NCI-H446 (cell line): ENCODE measurements at places on chromosomes 6 and 20.

DNA sequence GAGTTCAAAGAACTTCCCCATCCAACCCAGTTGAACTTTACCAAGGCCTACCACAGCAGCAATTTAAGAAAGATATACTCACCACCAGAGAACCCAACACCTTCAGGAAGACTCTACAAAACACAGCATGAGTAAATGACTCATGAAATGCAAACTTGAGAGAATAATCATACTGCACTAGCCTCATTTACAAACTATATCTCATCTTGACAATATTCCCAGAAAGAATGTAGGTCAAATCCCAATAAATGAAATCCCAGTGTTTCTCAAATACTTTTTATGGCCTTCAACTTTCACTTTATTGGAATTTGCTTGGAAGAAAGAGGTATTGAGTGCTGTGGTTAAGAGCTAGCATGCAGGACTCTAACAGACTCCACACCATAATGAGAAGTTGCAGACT is 60.0 kb downstream of the FYN start:
- no peak for DNase-seq

- peak; percentile 11 for DNase-seq
Measured at GRCh38 chr6:17525637-17526036, 74.5 kb upstream of the FAM8A1 start.

- DNase-seq = no peak
Measured at GRCh38 chr6:28003661-28004060, 46.6 kb downstream of the OR2B6 start.

- no peak for DNase-seq
Measured at GRCh38 chr20:50838322-50838625, 43.4 kb downstream of the BCAS4 start.

DNA sequence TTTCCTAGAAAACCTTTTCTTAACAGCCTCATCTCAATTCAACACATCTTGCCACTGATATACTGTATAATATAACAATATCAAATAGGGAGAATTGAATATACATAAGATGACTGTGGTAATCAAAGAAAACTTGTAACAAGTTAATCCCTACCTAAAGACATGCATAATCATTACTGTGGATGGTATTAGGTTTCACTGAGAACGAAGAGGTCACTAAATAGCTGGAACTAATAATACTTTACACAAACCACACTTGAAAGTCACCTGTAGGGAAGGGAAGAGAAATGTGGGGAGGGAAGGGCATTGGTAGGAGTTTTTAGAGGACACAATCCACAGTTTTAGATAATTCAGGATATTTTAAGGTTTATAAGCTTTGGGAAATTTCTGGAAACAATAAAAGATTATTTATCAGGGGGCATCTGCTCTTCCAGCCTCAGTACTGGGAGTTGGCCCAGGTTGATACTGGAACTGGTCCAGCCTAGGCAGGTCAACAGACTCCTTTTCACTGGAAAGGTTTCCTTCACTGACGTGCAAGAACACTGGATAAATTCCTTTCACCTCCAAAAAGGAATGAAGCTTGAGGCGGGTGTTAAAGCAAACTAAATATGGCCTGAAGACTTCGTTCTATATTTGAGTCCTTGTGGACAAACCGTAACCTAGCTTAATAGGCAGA is 44.0 kb downstream of the MAP7 start:
- DNase-seq = no peak

- DNase-seq = no peak
Measured at GRCh38 chr6:40937491-40937890, 101.5 kb downstream of the UNC5CL start.

DNA sequence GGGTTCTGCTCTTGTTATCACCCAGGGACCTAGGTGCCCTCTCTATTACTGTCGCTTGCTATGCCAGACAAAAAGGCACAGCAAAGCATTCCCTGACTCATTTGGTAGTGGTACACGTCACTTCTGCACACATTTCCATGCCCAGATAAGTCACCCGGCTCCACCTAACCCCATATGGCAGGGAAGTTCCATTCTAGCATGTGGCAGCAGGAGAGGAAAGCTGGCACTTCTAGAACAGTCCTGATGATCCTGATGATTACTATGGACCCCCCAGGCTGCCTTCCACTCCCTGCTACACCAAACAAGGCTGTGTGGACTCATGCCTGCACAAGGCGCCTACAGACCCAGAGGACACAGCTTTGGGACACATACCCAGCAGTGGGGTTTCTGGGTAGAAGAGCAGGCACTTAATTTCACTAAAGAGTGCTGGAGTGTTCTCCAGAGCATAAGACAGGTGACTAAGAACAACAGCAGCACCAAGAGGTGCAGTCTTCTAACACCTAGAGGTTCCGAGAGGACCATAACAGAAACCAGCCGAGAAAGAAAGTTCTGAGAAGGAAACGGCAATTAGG is 53.5 kb upstream of the NELFCD start:
- no peak for DNase-seq

DNA sequence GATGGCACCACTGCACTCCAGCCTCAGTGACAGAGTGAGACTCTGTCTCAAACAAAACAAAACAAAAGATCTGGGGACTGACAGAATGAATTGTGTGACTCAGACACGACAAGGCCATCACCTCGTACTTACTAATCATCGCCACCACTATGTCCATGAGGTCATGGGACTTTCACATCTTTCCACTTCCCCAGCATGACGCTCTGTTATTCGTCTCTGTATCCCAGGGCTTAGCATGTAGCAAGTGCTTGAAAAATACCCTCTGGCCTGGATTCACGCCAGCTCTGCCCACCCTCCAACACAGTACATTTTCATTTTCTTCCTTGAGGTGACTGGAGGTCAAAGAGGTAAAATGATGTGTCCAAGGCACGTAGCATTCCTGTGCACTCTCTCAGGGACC is 27.8 kb downstream of the FGD2 start:
- no peak for DNase-seq

- DNase-seq = peak; percentile 38
Measured at GRCh38 chr20:33490023-33490933, at the start of gene CBFA2T2. CBFA2T2 (plus strand) TSS chr20:33490096; CDS start chr20:33490268, 172 bp downstream.

DNA sequence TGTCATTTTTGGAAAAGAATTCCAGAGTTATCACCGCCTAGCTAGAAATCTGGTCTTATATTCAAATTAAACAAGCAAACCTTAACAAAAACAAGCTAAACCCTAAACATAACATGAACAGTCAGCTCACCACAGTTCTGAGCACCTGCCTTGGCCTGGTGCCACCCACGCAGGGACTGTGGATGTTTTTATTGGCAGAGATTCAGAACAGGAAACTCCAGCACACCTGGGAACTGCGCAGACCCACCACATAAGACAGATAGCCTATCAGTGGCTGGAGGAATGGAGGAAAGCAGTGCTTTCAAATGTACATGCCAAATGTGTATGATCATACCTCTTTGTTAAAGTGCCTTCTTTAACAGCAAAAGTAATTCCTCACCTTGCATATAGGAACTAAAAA is 8.9 kb downstream of the SLC16A10 start:
- no peak for DNase-seq

DNA sequence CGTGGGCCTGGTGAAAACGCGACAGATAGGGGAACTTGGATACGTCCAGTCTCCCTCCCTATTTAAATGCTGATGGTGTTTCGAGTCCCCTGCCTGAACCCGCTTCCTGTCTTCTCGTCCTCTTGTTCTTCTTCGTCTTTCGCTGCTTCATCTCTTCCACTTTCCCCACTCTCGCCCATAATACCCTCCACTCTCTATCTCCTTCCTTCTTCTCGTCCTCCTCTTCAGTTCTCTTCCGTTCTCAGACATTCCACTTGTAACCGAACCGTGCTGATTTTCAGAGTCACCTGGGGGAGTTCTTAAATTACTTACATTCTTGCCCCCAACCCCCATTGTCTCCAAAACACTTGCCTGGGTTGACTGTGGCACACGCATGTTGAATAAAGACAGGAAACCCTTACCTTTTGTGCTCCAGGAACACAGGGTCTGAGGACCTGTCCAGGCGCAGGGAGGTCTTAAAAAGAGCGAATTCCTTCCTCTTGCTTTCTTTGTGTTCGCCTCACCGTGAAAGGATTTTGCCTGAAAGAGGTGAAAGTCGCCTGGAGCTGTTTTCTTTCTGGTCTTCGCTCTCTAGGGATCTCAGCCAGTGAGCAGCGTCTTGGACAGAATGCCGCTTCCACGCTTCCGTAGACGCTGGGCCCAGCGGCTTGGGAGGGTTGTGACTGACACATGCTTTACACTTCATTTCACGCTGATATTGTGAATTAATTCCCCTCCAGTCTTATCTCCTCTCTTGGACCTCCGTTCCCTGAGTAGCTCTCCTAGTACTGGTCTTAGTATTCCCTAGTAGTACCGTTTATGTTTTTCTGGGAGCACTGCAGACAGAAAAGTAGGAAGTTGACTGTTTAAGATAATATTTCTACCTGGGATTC is 184.0 kb downstream of the GPX5 start:
- DNase-seq = no peak

DNA sequence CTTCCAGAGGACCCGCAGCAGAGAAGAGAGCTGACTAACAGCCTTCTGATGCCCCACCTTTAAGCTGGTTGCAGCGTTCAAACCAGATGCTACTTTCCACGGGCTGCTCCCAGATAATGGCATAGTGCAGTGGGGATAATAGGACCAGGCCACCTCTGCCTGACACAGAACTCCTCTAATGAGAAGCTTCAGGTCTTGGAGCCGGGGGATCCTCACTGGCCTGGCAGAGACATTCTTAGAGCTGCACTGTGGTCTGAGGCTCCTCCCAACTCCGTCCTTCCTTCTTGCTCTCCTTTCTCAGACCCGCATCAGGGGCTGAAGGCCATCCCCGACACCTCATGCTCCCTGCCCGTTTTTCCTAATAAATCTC is 206.6 kb upstream of the MARCKS start:
- no peak for DNase-seq

DNA sequence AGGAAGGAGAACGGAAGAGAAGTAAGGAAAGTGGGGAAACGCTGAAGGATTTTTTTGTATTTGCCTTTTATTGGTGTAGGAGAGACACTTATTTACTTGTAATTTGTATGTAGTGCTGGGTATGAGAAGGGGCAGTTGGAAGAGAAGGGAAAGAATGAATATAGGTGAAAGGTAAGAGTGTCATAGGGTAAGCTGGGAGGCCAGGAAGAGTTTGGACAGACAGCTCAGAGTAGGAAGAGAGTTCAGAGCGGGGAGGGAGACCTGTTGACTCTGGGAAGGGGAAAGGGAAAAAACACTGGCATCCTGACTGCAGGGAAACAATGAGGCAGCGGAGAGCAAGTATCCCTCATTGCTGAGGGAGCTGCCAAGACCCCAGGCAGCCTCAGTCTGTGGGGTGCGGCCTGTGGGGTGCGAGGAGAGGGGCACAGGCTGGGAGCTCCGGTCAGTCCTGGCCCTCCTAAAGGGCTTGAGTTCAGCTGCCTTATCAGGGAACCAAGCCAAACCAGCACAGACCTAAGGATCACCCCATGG is 3.1 kb downstream of the TRAF3IP2 start:
- no peak for DNase-seq

DNA sequence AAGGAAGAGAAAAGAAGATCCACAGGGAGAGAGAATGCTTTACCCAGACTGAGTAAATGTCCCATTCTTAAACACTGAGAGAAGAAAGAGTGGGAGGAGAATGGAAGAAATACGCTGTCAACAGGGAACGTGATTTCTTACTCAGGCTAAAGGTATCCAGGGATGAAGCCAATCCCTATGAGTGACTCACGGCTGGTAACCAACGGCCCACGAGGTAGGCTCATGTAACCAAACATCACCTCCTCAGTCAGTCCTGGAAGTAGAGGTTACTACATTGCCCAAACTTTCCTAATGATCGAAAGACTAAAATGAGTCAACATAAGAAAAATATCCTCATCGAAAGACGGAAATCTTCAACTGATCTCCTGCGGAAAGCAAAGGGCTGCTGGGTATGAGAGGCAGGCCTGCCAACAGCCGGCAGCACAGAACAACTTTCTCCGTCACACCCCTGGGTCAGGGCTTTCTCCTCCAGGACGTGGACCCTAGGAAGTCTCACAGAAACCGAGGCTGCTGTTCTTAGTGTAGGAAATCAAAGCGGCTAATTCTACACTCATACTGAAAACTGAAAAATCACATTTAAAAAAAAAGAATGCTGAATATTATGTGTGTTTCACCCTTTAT is 292.6 kb downstream of the GMDS start:
- DNase-seq = no peak

GRCh38 chr6:37535428-37535758 is 35.7 kb upstream of the CCDC167 start:
- DNase-seq = no peak

GRCh38 chr6:111985202-111985731 is 68.6 kb upstream of the CCN6 start:
- no peak for DNase-seq

DNA sequence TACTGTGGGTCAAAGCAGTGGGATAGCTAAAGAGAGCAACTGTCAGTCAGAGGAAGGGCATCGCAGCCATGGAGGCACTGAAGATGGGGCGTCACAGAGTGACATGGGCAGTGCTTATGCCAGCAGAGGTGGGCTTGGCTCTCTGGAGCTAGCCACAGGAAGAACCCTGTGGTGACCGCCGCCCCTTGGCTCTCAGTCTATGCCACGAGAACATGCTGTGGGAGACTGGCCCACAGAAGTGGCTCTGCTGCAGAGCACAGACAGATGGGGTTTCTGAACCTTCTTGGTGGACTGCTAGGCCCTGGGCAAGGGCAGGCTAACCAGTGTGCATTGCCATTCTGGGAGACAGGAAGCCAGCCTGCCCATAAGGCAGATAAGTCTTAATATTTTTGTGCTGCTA is 290.0 kb upstream of the SUPT3H start:
- no peak for DNase-seq

DNA sequence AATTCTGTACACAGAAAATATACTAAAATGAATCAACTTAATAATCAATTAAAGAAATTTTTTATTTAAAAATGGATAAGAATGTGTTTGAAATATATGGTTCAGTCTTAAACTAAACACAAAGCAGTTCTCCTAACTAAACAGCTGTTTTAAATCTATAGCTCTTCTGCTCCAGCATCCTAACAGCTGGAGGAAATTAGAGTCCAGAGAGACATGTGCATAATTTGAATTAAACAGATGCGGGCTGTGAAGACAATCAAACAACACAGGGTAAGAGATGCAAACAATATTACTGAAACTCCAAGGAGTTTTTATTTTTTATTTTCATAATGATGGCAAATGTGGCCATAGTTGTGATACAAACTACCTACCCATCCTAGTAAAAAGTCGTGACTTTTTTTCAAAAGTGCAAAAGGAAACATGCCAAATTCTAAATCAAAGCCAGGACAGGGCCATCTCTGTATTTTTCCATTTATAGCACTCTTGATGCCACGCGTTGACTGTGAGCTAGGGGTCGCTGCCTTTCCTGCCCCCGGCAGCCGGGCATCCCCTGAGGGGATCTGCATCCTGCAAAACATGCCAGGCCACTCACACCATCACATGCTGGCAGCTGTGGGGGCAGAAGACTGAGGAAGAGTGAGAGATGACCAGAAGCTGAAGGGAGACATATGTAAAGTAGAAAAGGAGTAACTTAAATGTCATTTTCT is 310.6 kb downstream of the PRKN start:
- no peak for DNase-seq

DNA sequence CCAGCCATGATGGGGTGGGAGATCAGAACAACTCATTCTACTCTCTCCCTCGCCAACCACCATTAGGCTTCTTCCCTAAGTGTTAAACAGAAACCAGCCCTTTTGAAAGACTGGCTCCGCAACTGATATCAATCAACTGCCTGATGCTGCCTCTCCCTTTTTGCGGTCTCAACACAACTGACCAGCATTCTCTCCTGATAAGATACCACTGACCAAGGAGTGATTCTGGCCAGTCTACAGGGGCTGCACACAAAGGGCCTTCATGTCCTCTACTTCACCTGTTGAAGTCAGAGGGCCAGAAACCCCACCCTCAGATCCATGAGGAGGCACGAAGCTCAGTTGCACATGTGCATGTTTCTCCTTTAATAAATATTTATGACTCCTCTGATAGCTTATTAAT is 145.1 kb downstream of the CD24 start:
- no peak for DNase-seq

- DNase-seq = peak; percentile 43
Measured at GRCh38 chr20:33674294-33675135, at the start of gene NECAB3. NECAB3 (minus strand) TSS chr20:33674428; CDS start chr20:33674352, 76 bp downstream.
